ENCODE measurements at places on chromosomes 3 and 15.

DNA sequence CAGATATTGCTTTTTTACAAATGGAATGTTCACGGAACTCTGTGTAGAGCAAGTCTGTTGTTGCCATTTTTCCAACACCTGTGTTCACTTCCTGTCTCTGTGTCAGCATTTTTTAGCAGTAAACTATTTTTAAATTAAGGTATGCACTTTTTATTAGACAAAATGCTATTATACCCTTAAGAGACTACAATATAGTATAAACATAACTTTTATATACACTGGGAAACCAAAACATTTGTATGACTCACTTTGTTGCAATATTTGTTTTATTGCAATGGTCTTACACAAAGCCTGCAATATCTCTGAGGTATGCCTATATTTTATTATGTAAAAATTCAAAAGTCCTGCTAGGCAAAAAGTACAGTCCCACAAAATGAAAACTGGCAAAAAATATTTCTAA, 39.8 kb upstream of the FGF7 start:
- no peak for DNase-seq

DNA sequence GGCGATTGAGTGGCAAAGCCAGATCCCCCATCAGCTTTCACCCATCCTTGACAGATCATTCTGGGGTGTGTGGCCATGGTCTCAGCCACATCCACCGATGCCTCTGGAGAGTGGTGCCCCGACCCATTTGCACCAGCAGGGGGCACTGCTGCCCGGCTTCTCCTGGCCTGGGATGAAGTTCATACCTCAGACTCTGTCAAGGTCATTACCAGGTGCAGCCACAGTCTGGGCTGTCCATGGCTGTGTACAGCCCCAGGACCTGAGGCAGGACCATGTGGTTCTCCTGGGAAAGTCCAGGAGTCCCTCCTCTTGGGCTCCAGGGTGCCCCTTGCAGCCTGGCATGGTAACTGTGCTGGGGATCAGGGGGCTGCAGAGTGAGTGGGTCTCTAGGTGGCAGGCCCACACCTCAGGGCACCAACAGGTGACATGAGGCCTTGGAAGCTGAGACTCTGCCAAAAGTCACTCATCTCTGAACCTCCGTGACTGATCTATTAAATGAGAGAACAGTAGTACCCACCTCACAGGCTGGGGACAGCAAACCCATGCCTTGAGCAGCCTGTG, 67.2 kb downstream of the CACNA2D2 start:
- peak; percentile 53 for DNase-seq

DNA sequence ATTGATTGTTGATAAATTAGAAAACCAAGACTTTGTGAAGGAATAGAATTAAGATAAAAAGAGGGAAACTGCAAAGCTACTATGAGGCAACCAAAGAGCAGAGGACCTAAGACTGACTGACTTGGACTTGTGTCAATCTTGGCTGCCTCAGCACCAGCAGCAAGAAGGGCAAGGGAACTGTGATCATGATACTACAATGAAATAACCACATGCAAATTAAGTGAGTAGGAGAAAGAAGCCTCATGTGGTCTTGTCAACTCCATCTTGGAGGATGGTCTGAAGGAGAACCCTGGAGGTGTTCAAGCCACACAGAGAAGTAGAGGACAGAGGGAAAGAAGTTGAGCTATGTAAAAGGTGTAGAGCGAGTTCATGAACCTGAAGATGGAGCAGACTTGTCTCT, 47.3 kb upstream of the THRB start:
- no peak for DNase-seq

- no peak for DNase-seq
Observed at GRCh38 chr3:50221051-50221410, 15.0 kb upstream of the GNAI2 start.

- no peak for DNase-seq
Observed at GRCh38 chr3:46537316-46537715, 28.8 kb downstream of the LRRC2 start.

- DNase-seq: no peak
Observed at GRCh38 chr15:69941706-69942495, 155.8 kb downstream of the TLE3 start.

DNA sequence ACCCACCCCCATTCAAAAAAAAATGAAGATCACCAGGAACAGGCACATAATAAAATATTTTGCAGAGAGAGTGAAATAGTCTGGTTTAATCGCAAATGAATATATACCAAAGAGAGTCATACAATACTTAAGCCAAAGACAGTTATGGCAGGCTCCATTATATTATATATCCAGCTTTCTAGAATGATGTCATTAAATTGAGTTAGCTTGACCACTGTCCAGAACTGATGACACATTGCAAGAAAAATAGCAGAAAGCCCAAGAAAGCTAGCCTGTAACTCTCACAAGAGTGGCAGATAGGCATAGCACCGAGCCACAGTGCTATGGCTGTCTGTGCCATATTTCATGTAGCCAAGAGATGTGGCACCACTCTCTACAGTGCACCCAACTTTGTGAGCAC, 231.9 kb upstream of the SEMA6D start:
- DNase-seq: no peak

- no peak for DNase-seq
Observed at GRCh38 chr3:9452417-9452816, 55.0 kb downstream of the SETD5 start.

DNA sequence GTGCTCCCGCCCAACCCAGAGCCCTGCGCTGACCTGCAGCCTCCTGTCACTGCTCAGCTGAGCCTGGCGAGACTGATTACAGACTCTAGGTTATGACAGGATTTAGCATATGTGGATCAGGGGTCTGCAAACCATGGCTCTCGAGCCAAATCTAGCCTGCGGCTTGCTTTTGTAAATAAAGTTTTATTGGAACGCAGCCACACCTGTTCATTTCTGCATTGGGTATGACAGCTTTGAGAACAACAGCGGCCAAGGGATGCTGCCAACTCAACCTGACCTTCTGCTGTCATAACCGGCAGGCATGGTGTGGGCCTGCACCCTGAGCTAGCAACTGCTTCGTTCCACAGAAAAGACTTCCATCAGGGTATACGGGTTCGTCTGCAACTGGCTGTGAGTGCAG, 50.5 kb upstream of the IQSEC1 start:
- no peak for DNase-seq

GRCh38 chr3:150074277-150074676, 103.6 kb upstream of the PFN2 start:
- no peak for DNase-seq

- DNase-seq: peak; percentile 65
Observed at GRCh38 chr15:45522328-45523165, at the start of gene SLC30A4. Gene SLC30A4 (minus strand): TSS chr15:45522755. CDS start chr15:45522354, 401 bp downstream.

- DNase-seq: no peak
Observed at GRCh38 chr3:106088304-106088703, 219.5 kb upstream of the CBLB start.

DNA sequence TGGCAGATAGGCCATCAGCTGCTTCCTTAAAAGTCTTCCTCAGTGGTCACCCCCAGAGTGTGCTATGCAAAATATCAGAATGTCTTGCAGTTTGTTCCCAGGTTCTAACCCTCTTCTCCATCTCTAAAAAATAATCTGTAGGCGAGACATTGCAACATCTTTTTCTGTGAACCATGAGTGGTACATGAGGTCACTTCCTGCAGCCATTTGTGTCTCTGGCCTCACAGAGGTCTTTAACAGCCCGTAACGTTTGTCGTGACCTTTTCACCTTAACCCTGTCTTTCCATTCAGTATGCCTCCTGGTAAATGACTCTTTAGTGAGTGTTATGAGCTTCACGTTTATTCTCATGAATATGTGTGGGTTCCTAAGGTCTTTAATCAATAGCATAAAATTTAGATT, 145.4 kb downstream of the KLHL25 start:
- DNase-seq: no peak

- DNase-seq: no peak
Observed at GRCh38 chr15:83655237-83655616, 1.3 kb downstream of the ADAMTSL3 start.

- DNase-seq: no peak
Observed at GRCh38 chr3:29373131-29373680, 92.3 kb downstream of the RBMS3 start.

GRCh38 chr3:118477768-118478167, 556.9 kb downstream of the IGSF11 start:
- DNase-seq: no peak

DNA sequence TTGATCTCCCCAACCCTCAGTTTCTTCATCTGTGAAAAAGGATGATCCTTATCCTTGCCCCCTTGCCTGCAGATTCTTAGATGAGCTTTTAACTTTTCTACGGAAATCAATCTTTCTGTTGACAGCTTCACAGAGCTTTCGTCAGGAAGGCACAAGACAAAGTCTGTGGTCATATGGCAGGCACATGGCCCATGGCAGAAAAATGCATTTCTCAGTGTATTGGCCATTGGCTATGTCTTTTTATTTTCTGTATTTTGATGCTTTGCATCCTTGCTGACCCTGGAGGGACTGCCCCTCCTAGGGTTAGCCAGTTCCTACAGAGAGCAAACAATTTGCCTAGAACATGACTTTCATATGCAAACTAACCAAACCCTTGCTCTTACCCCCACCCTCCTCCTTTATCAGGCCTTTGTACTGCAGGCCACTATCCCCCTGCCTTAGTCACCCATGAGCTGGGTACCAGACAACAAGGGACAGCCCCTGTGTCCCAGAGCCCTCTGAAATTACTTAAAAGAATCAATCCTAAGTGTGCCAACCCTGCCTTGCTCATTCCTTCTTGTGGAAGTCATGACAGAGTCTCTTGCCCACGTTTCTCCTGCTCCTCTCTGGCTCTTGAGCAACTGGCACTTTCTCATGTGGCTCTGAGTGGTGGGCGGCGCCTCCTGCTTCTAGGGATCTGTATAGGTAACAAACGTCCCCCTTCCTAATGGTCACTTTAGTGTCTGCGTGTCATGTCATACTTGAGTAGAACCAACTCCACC, 24.1 kb upstream of the NOX5 start:
- no peak for DNase-seq

GRCh38 chr3:63364910-63365309, 86.8 kb downstream of the SYNPR start:
- no peak for DNase-seq

DNA sequence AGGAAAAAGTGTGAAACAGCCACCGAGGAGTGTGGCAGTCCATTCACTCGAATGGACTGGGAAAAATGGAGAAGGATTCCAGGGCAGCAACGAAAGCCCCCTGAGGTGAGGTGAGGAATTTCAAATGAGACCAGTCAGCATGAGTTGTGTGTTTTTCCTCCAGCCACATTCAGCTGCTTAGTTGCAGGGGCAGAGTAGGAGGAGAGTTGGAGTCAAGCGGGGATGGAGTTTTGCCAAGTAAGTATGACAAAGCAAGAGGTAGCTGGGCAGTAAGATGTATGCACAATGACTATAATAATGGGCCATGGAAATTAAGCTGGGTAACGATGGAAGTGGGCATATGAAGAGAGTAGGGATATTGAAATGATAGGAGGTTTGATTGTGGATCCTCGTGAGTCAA, 64.4 kb downstream of the CCDC54 start:
- no peak for DNase-seq

DNA sequence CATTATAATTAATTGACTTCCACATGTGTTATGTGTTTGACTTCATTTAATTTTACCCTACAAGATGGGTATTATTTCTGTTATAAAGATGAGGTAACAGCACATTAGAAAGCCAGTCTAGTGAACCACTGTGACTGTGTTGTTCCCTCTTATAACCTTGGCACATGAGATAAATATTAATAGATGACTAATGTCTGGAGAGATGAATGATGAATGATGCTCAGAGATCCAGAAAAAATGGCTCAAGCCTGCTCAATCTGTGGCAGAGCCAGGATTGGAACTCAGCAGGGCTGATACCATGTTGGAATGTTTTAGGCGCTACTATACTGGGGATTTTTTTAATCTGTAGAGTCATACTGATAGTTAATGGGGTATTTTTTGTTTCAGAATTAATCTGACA, 118.8 kb upstream of the PTX3 start:
- DNase-seq: no peak

DNA sequence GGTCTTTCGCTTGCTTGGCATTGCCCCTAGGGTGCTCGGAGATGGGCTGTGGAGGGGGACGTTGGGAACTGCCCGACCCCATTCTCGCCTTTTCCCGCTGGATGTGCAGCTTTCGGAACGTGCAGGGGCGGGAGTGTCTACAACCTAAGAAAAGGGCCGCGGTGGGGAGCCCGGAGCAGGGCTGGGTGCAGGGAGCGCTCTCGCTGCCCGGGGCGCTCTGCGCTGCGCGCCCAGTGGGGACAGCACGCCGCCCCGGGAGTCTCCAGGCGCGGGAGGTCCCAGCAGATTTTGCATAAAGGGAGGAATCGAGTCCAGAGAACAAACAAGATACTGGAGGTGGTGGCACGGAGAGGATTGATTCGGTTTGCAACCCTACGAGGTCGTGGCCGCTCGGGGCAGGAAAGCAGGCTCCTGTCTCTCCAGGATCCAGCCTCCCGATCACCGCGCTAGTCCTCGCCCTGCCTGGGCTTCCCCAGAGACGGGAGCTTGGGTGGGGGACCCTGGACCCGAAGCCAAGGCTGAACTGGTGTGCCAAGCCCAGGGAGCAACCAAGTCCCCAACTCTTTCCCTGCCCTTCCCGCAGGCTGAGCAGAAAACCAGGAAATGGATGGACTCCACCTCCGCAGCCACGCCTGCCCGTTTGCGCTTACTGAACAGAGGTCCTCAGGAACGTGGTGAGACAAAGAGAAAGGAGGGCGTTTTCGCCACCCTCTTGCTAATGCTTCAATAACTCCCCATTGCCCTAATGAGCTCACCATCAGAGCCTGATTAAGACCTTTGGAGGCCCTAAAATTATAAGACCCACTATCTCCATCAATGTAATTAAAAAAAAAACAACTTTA, 59.7 kb downstream of the NOX5 start:
- DNase-seq: no peak

DNA sequence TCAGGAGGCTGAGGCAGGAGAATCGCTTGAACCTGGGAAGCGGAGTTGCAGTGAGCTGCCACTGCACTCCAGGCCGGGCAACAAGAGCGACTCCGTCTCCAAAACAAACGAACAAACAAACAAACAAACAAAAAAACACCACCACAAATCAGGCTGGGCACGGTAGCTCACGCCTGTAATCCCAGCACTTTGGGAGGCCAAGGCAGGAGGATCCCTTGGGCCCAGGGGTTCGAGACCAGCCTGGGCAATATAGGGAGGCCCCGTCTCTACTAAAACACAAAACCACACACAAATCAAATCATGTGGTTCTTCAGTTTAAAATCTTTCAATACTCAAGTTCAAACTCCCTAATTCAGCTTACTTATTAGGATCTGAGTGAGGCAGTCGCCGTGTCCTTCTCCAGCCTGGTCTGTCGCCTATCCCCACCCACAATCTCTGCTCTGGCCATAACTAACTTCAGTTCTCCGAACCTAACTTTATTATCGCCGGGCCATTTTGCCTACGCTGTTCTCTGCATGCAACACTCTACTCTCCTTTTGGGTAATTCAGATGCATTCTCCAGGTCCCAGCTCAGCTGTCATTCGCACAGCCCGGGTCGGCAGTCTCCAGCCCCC, 660 bp upstream of the RTF1 start:
- DNase-seq: no peak

GRCh38 chr15:51561271-51561670, 61.3 kb downstream of the DMXL2 start:
- no peak for DNase-seq

- no peak for DNase-seq
Observed at GRCh38 chr15:85482894-85483293, 102.5 kb downstream of the AKAP13 start.

Measured in activated effector memory CD4-positive, alpha-beta T cell treated with Interleukin-2 at 50 U/mL for 16 hours (primary cell).